ENCODE measurements at places on chromosomes 2 and 18. TPM values are rescaled to one million over a fixed set of nuclear protein-coding genes. Genes with fewer than 3 reads are reported as not detected.

The CCDC102B gene
- total RNA-seq = 45.8 TPM

The SLC35F5 gene
- 139 TPM for total RNA-seq

The LAMA1 gene
- total RNA-seq = 46.9 TPM

The POLE4 gene
- total RNA-seq = 13.6 TPM

The NPPC gene
- 2.0 TPM for total RNA-seq

The KLHL29 gene
- 34.0 TPM for total RNA-seq

The BAZ2B gene
- total RNA-seq = 250 TPM

The HEATR5B gene
- 71.6 TPM for total RNA-seq

Data from cerebellum (tissue), 4 donors.